Upper lobe of left lung (tissue), 6 donors: ENCODE measurements at places on chromosomes 7 and 10.

DNA sequence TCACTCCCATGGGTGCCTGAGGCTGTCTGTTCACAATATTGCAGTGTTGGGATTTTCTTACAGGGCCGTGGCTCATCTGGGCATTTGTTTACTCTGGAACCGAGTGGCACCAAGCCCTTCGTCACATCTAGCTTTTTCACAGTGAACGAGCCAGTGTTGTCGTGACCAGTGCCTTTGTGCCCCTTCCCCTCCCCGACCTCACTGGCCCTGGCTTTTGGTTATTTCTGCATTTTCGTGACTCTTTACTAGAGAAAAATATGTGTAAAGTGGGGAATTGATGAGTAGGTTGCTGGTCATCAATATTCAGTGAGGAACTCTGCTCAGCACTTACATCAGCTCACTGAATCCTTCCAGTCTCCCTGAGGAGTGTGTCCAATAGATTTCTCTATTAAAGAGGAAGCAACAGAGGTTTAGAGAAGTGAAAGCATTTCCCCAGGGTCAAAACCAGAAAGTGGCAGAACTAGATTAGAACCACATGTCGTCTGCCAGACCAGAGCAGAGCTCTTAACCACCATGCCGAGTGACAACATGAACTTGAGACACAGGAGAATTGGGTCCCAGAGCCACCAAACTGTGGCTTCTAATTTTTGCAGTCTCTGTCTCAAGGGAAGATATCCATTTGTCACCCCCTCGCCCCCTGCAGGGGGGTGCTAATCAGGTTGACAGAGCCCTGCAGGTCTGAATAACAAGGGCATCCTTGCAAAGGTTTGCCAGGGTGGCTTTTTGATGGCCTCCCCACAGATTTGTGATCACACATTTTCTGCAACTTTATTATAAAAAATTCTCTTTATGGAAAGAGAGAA lies 125.3 kb downstream of the CHN2 start:
- peak; percentile 31 for DNase-seq

- no peak for DNase-seq
Measured at GRCh38 chr10:12919574-12919973, 81.9 kb downstream of the CCDC3 start.

- DNase-seq, result peak; percentile 98
Measured at GRCh38 chr10:80408242-80409101, at the start of gene PRXL2A. Gene PRXL2A (plus strand): TSS chr10:80408551. CDS start chr10:80420468, 11,917 bp downstream.

GRCh38 chr10:56895306-56895705 lies 534.2 kb upstream of the ZWINT start:
- DNase-seq, result no peak

GRCh38 chr10:42623929-42624328 lies 14.4 kb downstream of the ZNF33B start:
- no peak for DNase-seq

DNA sequence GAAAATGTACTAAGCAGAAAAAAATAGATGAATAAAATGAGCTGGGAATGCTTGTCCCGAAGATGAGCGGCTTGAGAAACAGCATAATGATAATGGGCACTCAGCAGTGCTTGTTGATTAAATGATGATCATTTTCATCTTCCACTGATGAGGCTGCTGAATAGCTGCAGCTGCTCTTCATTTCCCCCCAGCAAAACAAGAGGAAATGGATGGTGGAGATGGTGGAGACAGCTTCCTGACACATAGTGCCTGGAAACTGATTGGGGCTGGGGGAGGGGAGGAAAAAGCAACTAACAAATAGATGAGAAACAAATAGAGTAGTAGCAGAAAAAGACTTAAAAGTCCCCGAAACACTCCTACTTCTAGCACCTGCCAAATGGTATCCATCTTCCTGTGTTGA lies 41.4 kb downstream of the MRC1 start:
- DNase-seq, result no peak

DNA sequence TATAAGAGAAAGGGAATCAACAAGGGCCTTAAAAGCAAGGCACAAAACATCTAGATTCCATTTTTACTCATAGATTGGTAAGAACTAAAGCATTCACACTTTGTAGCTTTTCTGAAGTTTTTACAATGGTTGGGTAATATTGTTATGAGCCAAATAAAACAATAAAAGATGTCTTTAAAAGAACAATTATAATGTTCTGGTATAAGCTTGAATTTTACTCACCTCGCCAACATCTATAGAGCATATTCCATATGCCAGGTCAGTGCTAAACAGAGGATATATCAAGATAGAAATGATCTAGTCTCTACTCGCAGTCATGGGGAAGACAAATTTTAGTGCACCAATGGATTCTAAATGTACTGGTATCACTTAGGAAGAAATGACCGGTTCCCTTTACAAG lies 11.9 kb downstream of the STEAP1 start:
- DNase-seq, result no peak

DNA sequence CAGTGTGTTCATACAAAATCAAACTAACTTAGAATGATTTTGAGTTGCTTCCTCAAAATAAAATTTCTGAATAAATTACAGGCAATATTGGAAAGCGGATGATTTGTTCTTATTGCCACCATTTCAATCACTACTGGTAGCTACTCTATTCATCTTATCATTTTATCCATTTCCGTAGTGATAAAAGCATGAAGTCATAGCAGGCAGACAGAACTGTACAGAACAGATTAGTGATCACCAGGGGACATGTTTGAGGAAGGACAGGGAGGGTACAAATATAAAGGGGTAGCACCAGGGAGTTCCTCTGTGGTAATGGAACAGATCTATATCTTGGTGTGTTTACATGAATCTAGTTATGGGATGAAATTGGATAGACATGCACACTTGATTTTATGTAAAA lies 138.5 kb downstream of the WNT2 start:
- DNase-seq, result no peak

GRCh38 chr10:131975003-131975402 lies 6.7 kb downstream of the BNIP3 start:
- no peak for DNase-seq

DNA sequence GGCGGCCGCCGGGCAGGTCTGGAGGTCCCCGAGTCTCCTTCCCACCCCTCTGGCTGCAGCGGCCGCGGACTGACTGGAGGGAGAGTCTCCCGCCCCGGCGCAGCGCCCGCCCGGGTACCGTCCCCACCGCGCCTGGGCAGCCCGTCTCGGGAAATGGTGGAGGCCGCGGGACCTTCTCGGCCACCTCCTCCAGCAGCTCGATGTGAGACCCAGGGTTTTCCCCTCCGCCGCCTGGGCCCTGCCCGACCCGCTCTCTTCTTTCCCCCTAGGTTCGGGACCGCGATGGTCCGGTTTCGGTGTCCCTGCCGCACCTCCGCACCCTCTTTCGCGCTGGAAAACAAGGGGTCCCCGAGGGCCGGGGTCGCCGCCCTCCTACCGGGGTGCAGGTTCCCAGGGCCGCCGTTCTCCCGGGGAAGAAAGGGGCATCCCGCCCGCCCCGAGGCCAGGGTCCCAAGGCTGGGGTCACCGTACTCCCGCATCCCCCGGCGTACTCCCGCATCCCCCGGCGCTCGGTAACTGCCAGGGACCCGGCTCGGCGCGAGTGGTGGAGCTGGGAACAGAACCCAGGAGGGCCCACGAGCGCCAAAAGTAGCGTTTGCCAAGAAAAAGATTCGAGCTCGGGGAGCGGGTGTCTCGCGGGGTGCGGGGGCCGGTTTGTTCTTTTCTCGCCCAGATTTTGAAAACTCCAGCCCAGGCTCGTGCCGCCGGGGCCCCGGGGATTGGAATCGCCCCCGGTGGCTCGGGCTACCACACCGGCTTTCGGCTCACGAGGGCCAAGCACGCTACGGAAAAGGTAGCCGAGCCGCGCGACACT lies 3.4 kb downstream of the TNRC18 start:
- peak; percentile 89 for DNase-seq

DNA sequence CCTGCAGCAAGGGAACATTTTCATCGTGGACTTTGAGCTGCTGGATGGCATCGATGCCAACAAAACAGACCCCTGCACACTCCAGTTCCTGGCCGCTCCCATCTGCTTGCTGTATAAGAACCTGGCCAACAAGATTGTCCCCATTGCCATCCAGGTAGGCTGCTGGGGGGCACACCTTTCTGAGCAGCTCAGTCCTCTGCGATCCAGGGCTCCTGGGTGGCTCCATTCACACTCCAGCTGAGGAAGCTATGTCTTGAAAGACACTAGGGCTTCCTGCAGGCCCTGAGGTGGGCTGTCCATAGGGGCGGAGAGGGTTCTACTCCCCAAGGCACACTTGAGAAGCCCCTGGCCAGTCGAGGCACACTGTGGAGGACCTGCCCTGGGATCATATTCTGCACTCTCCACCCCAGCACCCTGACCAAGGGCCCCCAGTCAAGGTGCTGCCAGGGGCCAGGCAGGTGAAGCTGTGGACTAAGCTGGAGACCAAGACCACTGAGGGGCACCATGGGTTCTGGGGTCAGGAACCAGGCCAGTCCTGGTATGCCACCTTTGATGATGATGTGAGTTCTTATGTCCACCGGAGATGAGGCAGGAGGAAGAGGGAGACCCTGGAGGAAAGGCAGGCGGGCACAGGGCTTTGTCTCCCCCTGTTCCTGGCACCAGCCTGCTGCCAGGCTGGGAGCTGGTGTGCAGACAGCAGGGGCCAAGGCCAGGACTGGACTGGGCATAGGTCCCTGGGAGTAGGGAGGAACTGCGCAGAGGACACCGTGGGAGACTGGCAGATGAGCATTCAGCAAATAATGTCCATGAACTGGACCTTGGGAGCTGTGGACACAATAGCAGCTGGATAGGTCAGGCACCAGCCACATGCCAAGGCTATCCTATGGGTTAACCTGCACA lies 54.8 kb downstream of the ALOX5 start:
- no peak for DNase-seq

GRCh38 chr7:44963364-44964290 lies 15.2 kb downstream of the MYO1G start:
- no peak for DNase-seq

DNA sequence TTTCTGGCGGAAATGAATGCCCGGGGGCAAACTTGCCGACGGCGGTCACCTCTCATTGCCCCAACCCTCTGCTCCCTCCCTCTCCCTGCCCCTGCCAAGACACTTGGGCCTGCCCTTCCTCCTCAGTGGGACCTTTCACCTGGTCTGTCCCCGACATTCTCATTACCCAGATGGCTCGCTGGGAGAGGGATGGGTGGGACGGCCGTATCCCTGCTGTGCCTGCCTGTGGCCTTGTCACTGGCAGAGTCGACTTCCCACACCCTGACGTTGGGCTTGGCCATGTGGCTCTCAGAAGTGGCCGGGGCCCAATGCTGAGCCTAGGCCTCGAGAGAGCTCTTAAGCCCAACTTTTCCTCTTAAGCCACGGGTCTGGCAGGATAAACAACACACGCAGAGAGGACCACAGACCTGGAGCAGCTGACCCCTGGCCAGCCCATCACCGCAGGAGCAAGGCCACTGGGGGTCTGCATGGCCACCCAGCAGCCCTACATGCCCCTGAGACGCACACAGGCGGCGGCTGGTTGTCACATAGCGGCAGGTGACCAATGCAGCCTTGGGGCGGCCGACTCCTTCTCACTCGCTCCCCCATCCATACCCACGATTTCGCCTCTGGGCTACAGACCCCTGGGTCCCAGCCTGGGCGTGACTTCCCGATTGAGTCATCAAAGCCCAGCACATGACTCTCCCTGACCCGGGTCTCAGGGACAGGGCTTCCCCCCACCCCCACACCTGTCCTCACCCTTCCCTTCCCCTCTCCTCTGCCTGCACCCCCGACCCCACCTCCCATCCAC lies 40.1 kb downstream of the SLC29A4 start:
- no peak for DNase-seq
